ENCODE measurements at places on chromosomes 13 and 19.

DNA sequence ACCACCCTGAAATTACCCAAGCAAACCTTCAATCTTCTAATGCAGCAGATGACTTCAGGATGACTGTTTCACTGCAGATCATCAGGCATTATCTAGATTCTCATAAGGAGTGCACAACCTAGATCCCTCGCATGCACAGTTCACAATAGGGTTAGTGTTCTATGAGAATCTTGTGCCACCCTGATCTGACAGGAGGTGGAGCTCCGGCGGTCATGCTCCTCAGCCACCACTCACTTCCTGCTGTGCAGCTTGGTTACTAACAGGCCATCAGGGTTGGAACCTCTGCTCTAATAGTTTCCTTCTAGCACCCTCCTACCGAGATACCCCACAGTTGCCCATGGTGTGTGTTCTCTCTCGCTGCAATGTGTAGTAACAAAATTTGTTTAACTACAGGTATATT lies 442.8 kb downstream of the FGF14 start:
- DNase-seq: no peak

DNA sequence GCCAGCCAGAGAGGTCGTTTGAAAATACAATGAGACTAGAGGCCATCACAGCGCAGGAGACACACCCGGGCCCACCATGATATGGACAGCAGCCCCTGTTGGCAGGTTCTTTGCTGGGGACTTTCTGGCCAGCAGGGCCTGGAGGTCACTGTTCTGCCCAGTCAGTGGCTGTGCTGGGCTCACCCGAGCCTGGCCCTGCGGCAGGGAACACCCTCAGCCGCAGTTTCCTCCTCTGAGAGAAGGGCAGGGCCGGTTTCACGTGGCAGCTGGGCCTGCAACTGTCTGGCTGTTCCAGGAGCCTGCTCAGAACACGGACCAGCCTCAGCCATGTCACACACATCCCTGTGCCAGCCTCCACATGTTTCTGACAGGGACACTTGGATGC lies 39.4 kb downstream of the ADPRHL1 start:
- no peak for DNase-seq

DNA sequence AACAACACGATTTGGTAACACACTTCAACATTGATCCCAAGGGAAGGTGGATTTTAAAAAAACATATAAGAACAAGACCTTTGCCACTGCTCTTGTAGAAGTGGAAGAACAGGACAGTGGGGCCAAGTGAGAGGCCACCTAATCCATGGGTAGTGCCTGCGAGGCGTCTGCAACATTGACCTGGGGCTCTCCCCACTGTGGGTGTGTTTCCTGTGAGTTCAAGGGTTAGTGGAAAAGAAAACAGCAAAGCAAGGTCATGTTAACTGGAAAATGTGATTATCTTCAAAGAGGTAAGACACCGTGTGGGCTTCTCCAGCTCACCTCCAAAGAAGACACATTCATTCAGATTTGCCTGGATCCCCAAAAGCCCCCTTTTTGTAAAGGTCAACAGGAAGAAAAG lies 327.0 kb downstream of the UQCRFS1 start:
- no peak for DNase-seq

DNA sequence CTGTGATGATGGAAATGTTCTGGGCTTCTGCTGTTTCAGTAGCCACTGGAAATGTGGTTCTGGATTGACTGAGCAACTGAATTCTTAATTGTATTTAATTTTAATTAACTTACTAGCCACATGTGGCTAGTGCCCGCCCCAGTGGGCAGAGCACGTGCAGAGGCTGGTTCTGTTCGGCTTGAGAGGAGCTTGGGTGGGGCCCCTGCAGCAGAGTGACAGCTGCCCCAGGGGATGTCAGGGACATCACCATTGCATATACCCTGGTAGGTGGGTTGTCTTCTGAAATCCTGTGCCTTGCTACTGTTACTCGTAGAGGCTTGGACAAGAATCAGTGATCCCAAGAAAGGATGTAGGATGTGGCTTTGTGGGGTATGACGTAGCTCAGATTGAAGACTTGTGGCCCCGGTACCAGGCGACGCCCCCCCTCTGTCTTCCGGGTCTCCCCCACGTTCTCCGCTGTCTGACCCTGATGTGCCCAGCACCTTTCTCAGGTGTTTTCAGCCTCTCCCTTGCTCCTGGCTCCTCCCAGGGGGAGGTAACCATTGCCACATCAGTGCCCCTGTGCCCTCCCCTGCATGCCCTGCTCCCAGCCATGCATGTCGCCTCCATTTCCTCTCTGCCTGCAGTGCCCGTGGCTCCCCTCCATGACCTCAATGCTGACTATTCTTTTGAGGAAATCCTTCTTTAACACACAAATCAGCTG lies 102.6 kb upstream of the RNF113B start:
- no peak for DNase-seq

- DNase-seq: no peak
These were observed 412 bp downstream of the IRS2 start for GRCh38 chr13:109785892-109786450.

GRCh38 chr19:2827840-2828489 lies 8.3 kb downstream of the ZNF554 start:
- no peak for DNase-seq

- DNase-seq: peak; percentile 48
These were observed 3.2 kb downstream of the GPR183 start for GRCh38 chr13:99303863-99304521.

GRCh38 chr13:84609716-84610115 lies 727.4 kb upstream of the SLITRK1 start:
- no peak for DNase-seq

DNA sequence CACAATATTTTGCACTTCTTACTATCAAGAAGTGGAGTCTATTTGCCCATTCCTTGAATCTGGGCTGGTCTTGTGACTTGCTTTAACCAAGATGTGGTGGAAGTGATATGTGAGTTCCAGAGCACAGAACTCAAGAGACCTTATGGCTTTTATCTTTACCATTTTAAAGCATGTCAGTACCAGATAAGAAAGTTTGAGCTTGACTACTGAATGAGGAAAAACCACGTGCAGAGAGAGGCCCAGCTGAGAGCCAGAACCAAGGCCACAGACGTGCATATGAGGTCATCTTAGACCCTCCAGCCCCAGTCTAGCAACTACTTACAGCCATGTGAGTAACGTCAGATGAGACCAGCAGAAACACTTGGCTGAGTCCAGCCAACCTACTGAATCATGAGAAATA lies 6.3 kb upstream of the CDK8 start:
- DNase-seq: no peak

DNA sequence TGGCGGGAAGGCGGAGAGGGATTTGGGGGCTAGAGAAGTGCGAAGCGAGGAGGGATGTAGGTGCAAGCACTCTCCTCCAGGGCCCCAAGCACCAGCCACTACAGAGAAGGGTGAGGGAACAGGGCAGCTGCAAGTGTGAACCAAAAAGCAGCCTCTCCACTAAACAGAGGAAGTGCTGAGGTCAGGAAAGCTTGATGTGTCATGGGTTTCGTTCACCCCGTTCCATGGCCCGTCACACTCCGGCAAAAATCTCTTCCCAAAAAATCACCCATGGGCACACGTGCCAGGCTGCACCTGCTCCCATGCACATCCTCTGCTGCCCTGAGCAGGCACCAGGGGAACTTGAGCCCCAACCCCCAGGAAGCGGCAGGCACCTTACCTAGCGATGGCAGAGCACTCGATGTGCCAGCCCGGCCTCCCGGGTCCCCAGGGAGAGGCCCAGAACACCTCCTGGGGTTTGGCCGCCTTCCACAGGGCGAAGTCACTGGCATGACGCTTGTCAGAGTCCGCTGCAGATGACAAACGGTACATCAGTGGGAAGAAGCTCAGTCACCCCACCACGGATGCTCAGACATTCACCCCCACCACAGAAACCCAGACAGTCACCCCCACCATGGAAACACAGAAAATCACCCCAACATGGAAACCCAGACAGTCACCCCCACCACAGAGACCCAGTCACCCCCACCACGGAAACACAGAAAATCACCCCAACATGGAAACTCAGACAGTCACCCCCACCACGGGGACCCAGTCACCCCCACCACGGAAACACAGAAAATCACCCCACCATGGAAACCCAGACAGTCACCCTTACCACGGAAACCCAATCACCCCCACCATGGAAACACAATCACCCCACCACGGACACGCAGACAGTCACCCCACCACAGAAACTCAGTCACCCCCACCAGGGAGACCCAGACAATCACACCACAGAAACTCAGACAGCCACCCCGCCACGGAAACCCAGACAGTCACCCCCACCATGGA lies 29.0 kb downstream of the CARS2 start:
- DNase-seq: no peak

GRCh38 chr13:61696676-61697075 lies 281.0 kb upstream of the PCDH20 start:
- DNase-seq: no peak

GRCh38 chr13:36207672-36208071 lies 6.7 kb downstream of the SOHLH2 start:
- DNase-seq: no peak

GRCh38 chr19:40542202-40542859 lies 34.3 kb upstream of the SHKBP1 start:
- no peak for DNase-seq

- no peak for DNase-seq
These were observed 55.4 kb upstream of the ATP12A start for GRCh38 chr13:24624801-24625231.

DNA sequence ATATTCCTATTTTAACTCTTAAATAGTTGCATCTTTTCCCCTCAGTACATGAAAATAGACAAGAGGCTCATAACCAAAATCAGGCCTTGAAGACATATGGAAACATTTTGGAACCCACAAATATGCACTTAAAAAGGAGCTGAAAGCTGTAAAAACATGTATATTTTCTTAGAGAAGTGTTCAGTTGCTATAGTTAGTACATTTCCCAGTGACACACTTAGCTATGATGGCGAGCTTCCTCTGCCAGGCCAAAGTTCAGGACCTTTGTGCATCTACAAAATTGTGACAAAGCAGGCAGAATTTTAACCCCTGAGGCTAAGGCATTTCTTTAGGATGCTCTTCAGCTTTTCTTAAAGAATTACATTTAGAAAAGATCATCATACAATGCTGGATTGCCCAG lies 54.5 kb downstream of the RCBTB2 start:
- DNase-seq: no peak

GRCh38 chr19:18441804-18442788 lies 4.2 kb upstream of the ISYNA1 start:
- no peak for DNase-seq

- DNase-seq: no peak
These were observed 24.1 kb upstream of the SLITRK1 start for GRCh38 chr13:83906240-83906820.

- no peak for DNase-seq
These were observed 3.5 kb upstream of the KLK6 start for GRCh38 chr19:50972795-50973376.

- no peak for DNase-seq
These were observed 14.5 kb upstream of the ABCC4 start for GRCh38 chr13:95315752-95316151.

- DNase-seq: no peak
These were observed 268.3 kb downstream of the RFC3 start for GRCh38 chr13:34086281-34086680.

DNA sequence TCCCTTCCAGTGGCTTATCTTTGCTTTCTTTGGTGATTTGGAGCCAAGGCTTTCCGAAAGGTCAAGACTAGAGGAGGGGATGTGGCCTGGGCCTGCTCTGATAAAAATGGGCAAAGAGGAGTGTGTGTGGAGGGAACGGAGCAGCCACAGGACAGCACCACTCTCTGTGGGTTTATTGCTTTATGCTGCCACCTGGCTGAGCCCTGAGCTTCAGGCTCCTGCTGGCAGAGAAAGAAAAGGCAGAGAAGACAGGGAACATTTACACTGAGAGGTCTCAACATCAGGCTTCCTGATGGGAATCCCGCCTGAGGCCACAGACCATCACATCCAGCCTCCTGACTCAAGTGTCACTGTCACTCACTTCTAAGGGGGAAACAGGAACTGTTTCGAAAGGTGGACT lies 9.2 kb upstream of the GSX1 start:
- DNase-seq: no peak

DNA sequence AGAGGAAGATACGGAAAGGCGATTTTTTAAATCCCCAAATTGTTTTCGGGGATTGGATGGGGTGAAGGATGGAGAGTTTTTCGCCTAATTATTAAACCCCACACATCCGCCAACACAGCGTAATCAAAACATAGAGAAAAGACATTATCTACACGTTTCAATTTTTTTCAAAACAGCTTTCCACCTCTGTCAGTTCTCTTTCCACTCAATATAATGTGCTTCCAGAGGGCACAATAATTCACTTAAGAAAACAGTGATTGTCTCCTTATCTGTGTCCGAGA lies 435 bp upstream of the OBI1 start:
- DNase-seq: no peak

- DNase-seq: no peak
These were observed 6.2 kb downstream of the PHLDB3 start for GRCh38 chr19:43498233-43498842.

- DNase-seq: no peak
These were observed 1.1 kb downstream of the CYP2S1 start for GRCh38 chr19:41194157-41194552.

- DNase-seq: no peak
These were observed 677.4 kb upstream of the SLITRK6 start for GRCh38 chr13:86476656-86477055.

DNA sequence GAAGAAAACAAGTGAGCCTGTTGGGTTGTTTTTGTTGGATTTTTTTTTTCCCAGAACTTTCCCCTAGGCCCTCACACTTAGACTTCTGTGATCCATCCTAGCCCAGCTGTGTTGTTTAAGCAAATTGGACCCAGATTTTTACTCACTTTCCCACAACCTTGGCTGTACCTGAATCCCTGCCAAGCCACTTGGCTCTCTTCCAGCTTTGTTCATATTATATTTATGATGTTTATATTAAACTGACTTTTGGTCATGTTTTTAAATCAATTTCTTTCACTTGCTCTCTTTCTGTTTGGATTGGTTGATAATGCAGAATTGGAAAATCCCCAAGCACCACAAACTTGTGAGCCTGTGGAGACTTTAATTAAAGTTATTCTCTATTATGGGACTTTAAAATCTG lies 16.6 kb downstream of the OLFM4 start:
- no peak for DNase-seq

- DNase-seq: no peak
These were observed 1.5 kb downstream of the SBNO2 start for GRCh38 chr19:1172353-1173158.

DNA sequence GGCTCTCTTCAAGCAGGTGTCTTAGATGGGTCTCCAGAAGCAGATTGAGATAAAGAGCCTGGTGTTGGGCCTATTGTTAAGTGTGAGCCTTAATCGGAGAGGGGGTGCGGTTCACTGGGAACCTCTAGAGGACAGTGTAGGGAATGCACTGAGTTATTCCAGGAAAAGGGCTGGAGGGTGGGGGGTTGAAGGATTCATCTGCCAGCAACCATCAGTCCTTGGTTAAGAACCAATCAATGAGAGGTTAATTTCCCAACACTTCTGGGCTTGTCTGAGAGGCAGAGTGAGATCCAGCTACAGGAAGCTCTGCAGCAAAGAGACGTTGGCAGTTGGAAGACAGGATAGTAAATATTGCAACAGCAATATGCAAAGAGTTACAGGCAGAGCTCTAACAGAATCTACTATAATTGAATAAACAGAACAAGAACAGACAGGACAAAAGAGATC lies 28.7 kb downstream of the CYP4F2 start:
- DNase-seq: no peak

GRCh38 chr13:97780486-97780885 lies 173.0 kb upstream of the IPO5 start:
- DNase-seq: no peak

GRCh38 chr19:49987159-49987698 lies 26.3 kb upstream of the SIGLEC11 start:
- peak; percentile 75 for DNase-seq

GRCh38 chr19:13839130-13839937 lies 37.6 kb upstream of the NANOS3 start:
- peak; percentile 80 for DNase-seq

- no peak for DNase-seq
These were observed 29.9 kb downstream of the LAIR2 start for GRCh38 chr19:54532528-54532927.

All from stimulated activated CD8-positive, alpha-beta memory T cell treated with anti-CD3 and anti-CD28 coated beads, Interleukin-2, amount 100 ng/mL, for 48 hours (primary cell).